ENCODE measurements at places on chromosomes 2 and 18.

- H3K4me3 ChIP-seq: no peak overlapping the region
- no peak for DNase-seq
- H3K36me3 ChIP-seq: no peaks in the 10 kb centered on the region
- no peaks in the 10 kb centered on the region for H3K4me1 ChIP-seq
- H3K27me3 ChIP-seq: peaks cover 4% of the 10 kb centered on the region
Measured at GRCh38 chr2:237297421-237298150, 116.4 kb downstream of the COL6A3 start.

GRCh38 chr18:61924550-61924949 lies 31.7 kb upstream of the RNF152 start:
- H3K4me3 ChIP-seq: no peak overlapping the region
- no peak overlapping the region for H3K27ac ChIP-seq
- no peak for DNase-seq

GRCh38 chr2:158255257-158255656 lies 153.6 kb downstream of the UPP2 start:
- H3K4me1 ChIP-seq: no peaks in the 10 kb centered on the region
- H3K27me3 ChIP-seq: no peaks in the 10 kb centered on the region
- no peak overlapping the region for H3K4me3 ChIP-seq

DNA sequence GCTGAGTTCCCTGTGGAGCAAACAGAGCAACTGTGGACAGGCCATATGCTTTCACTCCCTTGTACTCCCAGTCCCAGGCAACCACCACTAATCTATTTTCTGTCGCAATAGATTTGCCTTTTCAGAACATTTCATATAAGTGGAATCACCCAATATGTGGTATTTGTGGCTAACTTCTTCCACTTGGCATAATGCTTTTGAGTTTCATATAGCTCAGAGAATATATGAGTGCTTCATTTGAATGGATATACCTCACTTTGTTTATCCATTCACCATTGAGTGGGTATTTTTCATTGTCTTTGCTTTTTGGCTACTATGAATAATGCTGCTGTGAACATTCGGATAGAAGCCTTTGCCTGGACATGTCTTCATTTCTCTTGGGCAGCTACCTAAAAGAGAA lies 151.9 kb downstream of the CERS6 start:
- no peak for DNase-seq
- H3K27me3 ChIP-seq: no peaks in the 10 kb centered on the region
- H3K36me3 ChIP-seq: no peaks in the 10 kb centered on the region
- H3K4me1 ChIP-seq: no peaks in the 10 kb centered on the region

GRCh38 chr2:104733226-104733943 lies 120.5 kb upstream of the POU3F3 start:
- no peak overlapping the region for H3K27ac ChIP-seq
- no peak for DNase-seq
- no peak overlapping the region for H3K4me3 ChIP-seq
- H3K27me3 ChIP-seq: no peaks in the 10 kb centered on the region
